ENCODE measurements at places on chromosomes 11 and 22. TPM values are rescaled to one million over a fixed set of nuclear protein-coding genes. Genes with fewer than 3 reads are reported as not detected.

Gene PIH1D2
- 0.67 TPM for polyA plus RNA-seq

Gene PAMR1
- polyA plus RNA-seq: 1.4 TPM

Gene ZNRF3
- 0.22 TPM for polyA plus RNA-seq

Gene PTPRCAP
- 17.7 TPM for polyA plus RNA-seq

Gene SMIM38
- not detected for polyA plus RNA-seq

DNA sequence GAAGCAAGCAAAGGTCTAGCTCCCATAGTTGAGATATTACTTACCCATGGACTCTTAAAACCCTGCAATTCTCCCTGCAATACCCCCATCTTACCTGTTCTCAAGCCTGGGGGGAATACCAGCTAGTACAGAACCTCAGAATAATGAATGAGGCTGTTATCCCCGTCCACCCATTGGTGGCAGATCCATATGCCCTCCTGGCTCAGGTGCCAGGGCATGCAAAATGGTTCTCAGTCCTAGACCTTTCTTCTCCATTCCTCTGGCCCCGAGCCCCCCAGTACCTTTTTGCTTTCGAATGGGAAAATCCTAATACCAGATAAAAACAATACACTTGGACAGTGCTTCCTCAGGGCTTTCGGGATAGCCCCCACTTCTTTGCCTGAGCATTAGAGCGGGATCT is 86.4 kb downstream of the PIWIL4 start:
- no peak for DNase-seq
- no peaks in the 10 kb centered on the region for H3K36me3 ChIP-seq
- H3K27ac ChIP-seq: no peak overlapping the region

DNA sequence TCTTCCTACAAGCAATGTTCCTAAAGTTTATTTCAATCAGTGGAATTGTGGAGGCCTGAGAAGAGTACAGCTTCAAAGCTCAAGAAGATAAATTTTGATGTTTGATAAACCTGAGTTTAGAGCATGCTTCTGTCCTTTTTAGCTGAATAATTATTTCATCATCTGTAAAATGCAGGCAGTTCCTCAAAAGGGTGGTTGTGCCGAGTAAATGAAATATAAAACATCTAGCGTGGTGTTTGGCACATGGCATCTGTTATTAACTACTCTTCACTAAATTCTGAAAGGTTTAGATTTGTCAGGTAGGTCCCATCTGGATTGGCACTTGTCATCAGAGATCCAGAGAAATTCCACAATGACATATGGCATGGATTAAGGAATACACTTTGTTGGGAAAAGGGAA is 155.1 kb downstream of the DDX10 start:
- no peaks in the 10 kb centered on the region for H3K4me1 ChIP-seq
- no peak overlapping the region for H3K27ac ChIP-seq
- H3K4me3 ChIP-seq: no peak overlapping the region
- DNase-seq: no peak

- H3K4me3 ChIP-seq: no peak overlapping the region
- no peak overlapping the region for H3K27ac ChIP-seq
- H3K36me3 ChIP-seq: no peaks in the 10 kb centered on the region
- H3K27me3 ChIP-seq: no peaks in the 10 kb centered on the region
These were observed 124.7 kb downstream of the CADM1 start for GRCh38 chr11:115379528-115379927.

DNA sequence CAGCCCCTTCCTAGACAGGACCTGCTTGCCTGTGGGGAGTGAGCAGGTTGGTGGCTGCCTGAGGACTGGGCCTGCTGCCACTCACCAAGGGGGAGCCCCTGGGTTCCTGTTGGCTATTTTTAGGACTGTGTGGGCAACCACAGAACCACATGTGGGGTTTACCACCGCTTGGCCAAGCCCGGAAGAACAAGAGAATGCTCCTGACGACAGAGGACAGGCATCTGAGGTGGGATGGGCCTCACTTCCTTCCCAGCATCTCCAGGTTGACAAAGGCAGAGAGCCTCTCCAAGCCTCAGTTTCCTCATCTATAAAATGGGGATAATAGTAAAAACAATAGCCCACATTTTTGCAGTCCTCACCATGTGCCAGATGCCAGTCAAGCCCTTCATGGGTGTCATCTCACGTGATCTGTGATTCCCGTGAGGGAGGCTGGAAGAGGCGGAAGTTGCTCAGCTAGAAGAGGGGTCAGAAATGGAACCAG is 43.6 kb downstream of the LRRC32 start:
- no peaks in the 10 kb centered on the region for H3K36me3 ChIP-seq
- no peak for DNase-seq
- H3K27me3 ChIP-seq: no peaks in the 10 kb centered on the region
- H3K4me1 ChIP-seq: peaks cover 9% of the 10 kb centered on the region

DNA sequence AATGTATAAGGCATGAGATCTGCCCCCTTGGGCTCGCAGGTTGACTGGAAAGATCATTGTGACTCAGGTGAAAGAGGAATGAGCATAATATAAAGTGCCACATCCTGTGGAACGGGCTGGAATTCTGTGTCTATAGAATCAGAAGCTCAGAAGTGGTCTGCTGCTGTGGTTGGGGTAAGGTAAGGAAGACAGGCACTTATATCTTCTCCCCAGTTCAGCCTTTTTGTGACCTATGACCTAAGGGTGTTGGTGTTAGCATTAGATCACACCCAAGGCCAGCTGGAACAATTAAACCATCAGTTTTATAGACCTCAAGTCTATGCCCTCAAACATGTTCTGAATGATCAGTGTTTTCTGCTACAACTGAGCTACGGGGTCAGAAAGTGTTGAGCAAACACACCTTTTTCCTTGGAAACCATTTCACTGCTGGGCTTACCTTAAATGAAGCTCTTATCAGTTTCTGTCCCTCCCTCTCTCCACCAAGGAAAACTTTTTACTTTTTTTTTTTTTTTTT is 15.7 kb upstream of the POU2AF3 start:
- DNase-seq: peak; percentile 62
- H3K4me3 ChIP-seq: no peak overlapping the region
- no peak overlapping the region for H3K27ac ChIP-seq
- H3K4me1 ChIP-seq: peaks cover 37% of the 10 kb centered on the region
- H3K27me3 ChIP-seq: no peaks in the 10 kb centered on the region

DNA sequence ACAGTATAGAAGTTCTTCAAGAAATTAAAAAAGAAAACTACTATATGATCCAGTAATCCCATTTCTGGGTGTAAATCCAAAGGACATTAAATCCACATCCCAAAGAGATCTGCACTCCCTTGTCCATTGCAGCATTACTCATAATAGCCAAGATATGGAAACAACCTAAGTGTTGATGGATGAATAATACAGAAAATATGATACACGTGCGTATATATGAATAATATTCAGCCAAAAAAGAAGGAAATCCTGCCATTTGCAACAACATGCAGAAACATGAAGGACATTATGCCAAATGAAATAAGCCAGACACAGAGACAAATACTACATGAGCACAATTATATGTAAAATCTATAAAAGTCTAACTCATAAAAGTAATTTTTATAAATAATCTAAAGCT is 306.3 kb upstream of the ANO3 start:
- no peaks in the 10 kb centered on the region for H3K36me3 ChIP-seq
- no peaks in the 10 kb centered on the region for H3K27me3 ChIP-seq
- DNase-seq: no peak
- H3K4me3 ChIP-seq: no peak overlapping the region

- H3K4me3 ChIP-seq: no peak overlapping the region
- H3K36me3 ChIP-seq: no peaks in the 10 kb centered on the region
- peaks cover 14% of the 10 kb centered on the region for H3K4me1 ChIP-seq
- H3K27ac ChIP-seq: no peak overlapping the region
- H3K27me3 ChIP-seq: no peaks in the 10 kb centered on the region
These were observed 6.4 kb upstream of the MUC6 start for GRCh38 chr11:1042626-1043562.

DNA sequence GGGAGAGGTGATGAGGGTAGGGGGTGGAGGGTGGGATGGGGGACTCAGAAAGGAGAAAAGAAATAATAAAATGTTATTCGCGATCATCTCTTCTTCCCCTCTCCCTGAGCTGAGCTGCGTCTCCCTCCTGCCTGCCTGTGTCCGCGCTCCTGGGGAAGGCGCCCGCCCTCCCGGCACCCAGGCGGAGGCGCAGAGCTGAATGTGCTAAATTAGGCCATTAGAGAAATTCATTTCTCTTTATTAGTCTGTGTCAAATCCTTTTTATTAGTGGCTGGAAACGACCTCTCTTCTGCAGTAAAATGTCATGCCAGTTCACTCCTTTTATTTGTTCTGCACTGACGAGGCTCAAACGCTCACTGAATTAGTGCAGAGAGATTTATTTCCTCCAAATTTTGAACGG is 116.1 kb downstream of the FEZ1 start:
- H3K4me1 ChIP-seq: no peaks in the 10 kb centered on the region
- H3K27ac ChIP-seq: no peak overlapping the region
- H3K4me3 ChIP-seq: no peak overlapping the region

- DNase-seq: no peak
- no peaks in the 10 kb centered on the region for H3K36me3 ChIP-seq
- H3K27me3 ChIP-seq: no peaks in the 10 kb centered on the region
- H3K4me3 ChIP-seq: no peak overlapping the region
These were observed 12.8 kb downstream of the CD44 start for GRCh38 chr11:35151683-35152280.

DNA sequence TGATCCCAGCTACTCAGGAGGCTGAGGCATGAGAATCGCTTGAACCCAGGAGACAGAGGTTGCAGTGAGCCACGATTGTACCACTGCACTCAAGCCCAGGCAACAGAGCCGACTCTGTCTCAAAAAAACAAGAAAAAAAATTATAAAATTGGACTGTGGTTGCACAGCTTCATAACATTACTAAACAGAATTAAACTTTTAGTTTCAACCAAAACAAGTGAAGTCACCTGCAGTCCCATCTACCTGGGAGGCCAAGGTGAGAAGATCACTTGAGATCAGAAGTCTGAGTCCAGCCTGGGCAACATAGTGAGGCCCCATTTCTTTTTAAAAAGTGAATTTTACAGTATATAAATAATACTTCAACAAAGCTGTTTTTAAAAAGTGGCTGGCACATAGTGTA is 47.8 kb upstream of the CD5 start:
- H3K4me1 ChIP-seq: no peaks in the 10 kb centered on the region
- no peaks in the 10 kb centered on the region for H3K36me3 ChIP-seq
- no peaks in the 10 kb centered on the region for H3K27me3 ChIP-seq
- DNase-seq: no peak
